ENCODE measurements at places on chromosomes 13 and 19.

GRCh38 chr13:77351315-77351714 lies 24.4 kb upstream of the MYCBP2 start:
- no peak for DNase-seq

- no peak for DNase-seq
Measured at GRCh38 chr13:100125946-100126345, 37.1 kb downstream of the PCCA start.

- no peak for DNase-seq
Measured at GRCh38 chr19:28020619-28021258, 1192.2 kb downstream of the UQCRFS1 start.

DNA sequence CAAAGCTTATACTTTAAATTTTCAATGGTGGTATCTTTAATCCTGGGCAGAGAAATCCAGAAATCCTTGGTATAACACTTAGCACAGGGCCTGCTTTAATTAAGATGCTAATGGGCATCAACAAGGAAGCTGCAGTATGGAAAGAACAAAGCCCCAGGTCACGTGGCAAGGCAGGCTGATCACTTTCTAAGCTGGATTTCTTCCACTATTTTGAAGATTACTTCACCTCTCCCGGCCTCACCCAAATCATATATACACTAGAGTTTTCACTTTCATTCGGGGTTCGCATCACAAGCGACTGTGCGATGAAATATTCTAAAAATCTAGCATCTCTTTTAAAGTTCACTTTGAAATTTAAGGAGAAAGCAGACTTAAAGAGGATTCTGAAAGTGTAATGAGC lies 71.8 kb downstream of the STARD13 start:
- DNase-seq, result no peak

- peak; percentile 71 for DNase-seq
Measured at GRCh38 chr13:113930671-113931637, 42.9 kb downstream of the C13orf46 start.

DNA sequence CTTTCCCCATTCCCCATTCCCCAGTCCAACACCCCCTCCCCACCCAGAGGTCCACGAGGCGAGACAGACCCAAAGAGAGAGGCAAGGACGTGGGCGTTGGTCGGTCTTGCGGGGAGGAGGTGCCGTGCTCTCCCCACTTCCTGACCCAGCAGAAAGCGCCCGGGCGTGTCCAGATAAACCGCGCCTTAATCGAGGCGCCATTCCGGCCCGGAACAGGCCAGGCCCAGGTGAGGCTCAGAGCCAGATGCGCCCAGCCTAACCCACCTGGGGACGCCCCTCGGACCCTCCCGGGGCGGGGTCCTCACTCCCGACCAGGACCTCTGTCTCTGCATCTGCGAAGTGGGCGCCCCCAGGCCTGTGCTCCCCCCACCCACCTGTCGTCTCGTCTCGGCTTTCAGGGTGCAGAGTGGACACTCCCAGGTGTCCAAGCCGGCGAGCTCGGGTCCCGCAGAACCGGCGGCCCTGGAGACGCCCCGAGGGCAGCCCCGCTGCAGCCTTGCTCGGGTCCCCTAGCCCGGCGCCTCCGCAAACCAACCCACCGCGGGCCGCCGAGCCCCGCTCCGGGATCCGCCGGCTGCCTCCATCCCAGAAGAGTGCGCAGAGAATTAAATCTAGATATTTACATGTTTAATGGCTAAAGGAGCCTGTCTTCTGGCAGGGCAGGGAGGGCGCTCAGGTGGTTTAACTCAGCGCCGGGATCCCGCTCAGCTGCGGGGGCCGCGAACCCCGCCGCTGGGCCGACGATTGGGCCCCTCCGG lies 5.0 kb upstream of the ONECUT3 start:
- no peak for DNase-seq

DNA sequence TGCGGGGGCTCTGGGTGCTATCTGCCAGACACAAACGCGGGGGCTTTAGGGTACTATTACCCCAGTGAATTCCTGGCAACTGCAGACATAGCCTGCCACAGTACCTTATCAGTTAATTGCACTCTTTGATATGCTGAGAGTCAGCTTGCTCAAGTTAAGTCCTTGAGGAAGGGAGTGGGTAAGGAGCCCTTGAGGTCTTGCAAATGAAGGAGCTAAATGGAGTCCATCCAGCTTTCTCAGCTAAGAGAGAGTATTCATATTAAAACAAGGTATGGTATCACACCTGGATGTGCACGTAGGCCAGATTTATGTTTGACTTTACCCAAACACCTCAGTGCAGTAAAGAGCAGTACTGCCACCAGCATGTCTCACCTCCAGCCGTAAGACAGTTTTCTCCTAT lies 11.5 kb upstream of the ZNF606 start:
- no peak for DNase-seq

DNA sequence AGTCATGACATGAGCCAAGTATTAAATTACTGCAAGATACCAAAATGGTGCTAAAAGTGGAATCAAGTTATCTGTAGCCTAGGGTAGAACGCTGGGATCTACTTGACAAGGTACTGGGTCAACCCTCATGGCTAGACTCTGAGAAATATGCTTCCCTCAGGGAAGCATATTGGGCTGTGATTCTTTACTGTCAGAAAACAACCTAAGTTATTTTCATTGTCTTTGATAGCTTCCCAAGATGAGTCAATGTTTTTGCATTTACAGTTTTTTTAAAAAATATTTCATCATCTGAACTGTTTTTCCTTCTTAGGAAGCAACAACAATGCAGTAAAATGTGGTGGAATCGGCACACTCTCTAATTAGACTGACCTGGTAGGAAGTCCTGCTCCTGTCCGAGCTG lies 218.0 kb downstream of the RGCC start:
- DNase-seq, result no peak

DNA sequence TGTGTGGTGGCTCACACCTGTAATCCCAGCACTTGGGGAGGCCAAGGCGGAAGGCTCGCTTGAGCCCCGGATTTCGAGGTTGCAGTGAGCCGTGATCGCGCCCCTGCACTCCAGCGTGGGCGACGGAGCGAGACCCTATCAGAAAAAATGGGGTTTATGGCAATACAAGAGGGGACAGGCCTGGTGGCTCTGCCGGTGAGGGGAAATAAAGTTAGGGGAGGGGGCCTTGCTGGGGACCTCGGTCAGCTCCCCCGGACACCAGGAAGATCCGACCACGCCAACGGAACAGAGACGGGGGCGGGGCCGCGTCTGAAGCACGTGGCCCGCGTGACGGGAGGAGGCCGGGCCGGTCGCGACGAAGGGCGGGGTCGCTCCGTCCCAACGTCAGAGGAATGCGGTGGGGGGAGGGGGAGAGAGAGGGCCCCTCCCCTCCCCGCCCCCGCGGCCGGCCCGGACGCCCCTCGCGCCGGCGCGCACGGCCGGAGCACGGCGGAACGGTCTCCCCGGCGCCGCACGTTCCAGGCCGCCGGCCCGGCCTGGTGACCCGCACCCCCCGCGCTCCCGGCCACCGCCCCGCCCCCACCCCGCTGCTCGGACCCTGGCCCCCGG lies 1.9 kb upstream of the HNRNPL start:
- peak; percentile 92 for DNase-seq

GRCh38 chr13:71067165-71067815 lies 799.7 kb downstream of the DACH1 start:
- no peak for DNase-seq

DNA sequence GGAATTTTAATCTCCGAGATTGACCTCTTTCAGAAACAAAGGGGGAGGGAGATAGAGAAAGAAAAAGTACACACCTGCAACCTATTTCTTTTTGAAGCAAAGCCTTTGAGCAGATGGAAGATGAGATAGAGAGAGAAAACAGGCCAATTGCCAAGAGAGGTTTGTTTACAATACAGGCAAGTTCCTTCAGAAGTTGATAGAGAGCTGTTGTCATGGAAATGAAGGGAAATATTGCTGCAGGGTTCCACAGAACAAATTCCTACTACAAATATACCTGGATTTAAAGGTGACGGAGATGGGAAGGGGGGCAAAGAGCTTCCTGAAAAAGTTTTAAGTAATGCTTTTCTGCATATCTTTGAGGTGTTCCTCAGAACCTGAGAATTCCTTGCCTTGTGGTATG lies 388.4 kb downstream of the NDFIP2 start:
- no peak for DNase-seq

DNA sequence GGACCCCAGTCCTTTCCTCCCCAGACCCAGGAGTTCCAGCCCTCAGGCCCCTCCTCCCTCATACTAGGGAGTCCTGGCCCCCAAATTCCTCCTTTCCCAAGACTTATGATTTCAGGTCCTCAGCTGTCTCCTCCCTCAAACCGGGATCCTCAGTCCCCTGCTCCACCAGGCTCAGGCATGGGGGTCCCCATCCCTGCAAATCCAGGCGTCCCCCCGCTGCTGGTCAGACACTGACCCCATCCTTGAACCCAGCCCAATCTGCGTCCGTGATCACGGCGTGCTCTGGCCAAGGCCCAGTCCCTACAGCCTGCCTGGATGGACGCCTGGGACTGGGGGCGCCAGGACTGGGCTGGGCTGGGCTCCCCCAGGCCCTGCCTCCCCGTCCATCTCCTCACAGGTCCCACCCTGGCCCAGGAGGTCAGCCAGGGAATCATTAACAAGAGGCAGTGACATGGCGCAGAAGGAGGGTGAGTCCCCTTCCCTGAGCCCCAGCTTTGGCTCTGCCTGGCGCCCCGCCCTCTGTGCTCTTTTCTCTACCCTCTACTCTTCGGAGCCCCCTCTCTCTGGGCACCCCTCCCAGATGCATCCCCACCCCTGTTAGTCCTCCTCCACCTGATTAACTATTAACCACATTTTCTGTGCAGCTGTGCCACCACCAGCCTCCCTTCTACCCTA lies 672 bp downstream of the HPN start:
- DNase-seq, result no peak

DNA sequence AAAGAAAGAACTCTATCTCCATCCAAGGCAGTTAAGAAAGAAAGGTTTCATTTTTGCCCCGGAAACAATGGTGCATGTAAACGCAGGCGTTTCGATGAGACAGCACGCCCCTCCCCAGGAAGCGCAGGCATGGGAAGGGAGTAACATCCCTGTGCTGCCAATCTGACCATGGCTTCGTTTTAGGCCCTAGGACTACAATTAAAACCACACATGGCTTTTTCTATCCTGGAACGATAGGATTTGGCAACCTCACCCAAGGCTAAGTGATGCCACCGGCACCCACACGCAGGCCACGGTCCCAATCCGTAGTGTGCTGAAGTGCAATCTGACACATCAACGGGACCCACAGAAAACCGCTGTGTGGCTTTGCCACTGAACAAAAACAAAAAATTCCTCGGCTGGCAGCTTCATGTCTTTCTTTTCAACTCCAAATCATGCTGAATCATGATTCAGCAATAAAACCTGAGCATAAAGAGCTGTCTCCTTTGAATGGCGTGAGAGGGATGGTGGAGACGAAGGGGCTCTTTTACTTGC lies 24.2 kb downstream of the RANBP3 start:
- no peak for DNase-seq

DNA sequence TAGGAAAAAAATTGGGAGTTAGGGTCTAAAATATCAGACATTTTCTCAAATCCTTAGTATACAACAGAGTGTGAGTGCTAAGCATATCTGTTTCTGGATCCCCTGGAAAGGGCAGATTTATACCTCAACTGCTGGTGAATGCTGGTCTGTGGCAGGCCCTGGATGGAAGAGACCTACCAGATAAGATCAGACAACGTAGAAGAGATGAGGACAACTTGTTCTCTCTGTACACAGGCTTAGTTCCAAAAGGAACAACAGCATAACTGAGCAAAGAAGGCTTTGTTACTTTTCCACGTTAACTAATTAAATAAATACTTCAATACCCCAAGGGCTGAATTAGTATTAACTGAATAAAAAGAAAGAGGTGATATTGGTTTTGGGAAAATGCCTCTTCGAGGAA lies 1277.3 kb downstream of the SLITRK5 start:
- no peak for DNase-seq

DNA sequence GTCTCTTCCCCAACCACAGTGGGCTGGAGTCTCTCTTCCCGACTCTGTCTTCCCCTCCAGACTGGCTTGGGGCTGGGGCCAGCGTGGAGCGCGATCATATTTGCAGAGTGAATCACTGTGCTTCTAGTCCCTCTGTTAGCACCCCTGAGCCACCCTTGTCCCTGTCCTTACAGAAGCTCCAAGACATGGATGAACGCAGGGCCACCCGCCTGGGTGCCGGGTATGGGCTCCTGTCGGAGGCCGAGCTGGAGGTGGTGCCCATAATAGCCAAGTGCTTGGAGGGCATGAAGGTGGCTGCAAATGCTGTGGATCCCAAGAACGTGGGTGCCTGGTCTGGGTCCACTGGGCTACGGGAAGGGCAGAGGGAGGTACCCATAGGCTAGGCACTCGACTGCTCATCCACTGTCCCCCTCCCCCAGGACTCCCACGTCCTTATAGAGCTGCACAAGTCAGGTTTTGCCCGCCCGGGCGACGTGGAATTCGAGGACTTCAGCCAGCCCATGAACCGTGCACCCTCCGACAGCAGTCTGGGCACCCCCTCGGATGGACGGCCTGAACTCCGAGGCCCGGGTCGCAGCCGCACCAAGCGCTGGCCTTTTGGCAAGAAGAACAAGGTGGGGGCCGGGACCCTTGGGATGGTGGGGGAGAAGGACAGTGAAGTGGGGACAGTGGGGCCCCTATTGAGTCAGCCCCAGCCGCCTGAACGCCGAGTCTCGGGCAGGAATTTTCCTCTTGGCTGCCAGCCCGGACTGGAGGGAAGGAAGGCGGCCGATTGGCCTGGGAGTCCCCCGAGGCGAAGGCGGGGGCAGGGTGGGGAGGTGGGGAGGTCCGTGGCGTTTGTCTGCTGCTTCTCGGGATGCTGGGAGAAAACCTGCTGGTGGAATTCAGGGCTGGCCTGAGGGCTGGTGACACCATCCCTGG lies 5.2 kb downstream of the TRIP10 start:
- DNase-seq, result no peak

DNA sequence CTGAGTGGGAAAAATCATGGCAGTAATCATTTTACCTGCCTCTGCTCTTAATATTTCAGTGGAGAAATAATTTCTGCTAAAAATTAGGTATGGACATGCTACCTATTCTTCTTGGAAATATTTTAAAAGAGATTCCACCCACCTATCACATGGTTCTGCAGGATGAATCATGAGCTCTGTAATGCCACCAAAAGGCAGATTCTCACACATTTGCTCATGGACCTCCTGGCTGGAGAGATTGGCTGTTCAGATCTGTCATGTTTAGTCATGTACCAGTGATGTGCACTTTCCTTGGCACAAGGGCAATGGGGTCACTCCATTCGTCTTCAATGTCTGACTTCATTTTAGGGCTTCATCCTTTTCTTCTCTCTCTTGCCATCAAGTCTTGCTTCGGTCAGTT lies 101.8 kb upstream of the MBNL2 start:
- DNase-seq, result no peak

DNA sequence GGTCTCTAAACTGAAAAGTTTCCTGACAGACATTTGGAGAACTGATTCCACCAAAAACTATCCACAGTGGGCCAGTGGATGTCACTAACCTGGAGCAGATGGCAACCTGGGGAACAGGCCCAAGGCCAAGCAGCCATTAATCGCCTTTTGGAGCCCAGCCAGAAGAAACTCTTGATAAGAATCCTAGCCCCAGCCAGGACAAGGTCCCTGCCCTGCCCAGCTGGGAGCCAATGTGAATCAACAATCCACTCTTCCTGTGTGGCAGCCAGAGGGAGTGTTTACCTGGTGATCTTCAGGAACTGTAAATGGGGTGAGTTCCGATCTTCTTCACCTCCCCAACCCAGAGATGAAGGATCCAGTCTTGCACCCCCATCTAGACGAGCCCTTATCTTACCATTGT lies 14.5 kb upstream of the IGSF23 start:
- DNase-seq, result no peak

- no peak for DNase-seq
Measured at GRCh38 chr13:21882766-21883165, 211.9 kb downstream of the FGF9 start.

- DNase-seq, result peak; percentile 92
Measured at GRCh38 chr13:99356262-99357091, 49.3 kb upstream of the GPR183 start.

- no peak for DNase-seq
Measured at GRCh38 chr13:20336761-20337160, 104.6 kb upstream of the GJB6 start.
